ENCODE measurements at places on chromosomes 4 and X.
A peak's percentile ranks its signal among the peaks of the same experiment; 100 is the strongest.

GRCh38 chr4:149199594-149199993, 616.0 kb downstream of the IQCM start:
- no peak for DNase-seq

DNA sequence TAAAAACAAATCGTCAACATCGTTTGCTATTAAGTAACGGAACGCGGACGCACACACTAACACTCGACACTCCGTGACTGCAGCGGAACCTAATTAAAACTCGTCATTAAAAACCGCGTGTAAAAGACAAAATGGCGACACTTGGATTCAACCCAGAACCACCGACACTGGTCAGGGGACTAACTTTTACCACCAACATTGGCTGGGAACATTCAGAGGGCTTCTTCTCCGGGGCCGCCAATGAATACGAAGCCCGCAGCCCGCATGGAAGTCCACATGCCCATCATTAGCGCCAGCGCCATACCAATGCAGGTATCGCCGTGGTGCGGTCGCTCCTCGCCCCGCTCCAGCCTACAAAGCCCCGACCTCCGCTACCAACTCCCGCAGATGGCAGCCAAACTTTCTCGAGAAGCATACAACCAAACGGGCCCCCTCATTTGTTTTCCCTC, 498 bp downstream of the RBMX start:
- peak; percentile 24 for DNase-seq

GRCh38 chr4:27040356-27040755, 179.7 kb downstream of the STIM2 start:
- DNase-seq, result no peak

- no peak for DNase-seq
Measured at GRCh38 chr4:94701631-94702300, 56.0 kb upstream of the BMPR1B start.

DNA sequence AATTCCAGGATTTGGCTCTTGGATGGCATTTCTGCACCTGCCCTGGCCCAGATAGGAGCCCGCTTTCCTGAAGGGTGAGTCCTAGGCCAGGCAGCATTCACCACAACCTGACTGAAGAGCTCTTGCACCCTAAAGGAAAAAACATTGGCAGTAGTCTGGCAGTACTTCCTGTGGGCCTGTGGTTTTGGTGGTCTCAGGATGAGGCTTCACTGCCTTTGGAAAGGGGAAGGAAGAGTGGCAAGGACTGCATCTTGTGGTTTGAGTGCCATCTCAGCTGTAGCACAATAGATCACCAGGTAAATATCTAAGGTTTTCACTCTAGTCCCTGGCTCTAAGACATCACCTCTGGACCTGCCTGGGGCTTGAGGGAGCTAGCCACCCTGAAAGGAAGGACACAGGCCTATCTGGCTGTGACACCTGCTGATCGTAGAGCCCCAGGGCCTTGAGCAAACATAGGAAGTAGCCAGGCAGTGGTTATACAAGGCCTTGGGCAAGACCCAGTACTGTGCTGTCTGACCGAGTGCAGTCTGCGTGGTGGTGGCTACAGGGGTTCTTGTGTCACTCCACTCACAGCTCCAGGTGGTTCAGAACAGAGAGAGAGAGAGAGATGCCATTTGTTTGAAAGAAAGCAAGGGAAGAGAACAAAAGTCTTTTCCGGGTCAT, 28.5 kb upstream of the PRRG1 start:
- no peak for DNase-seq

Measured in BE2C (cell line).